Stimulated activated CD4-positive, alpha-beta T cell treated with anti-CD3 and anti-CD28 coated beads, Interleukin-1b, Interleukin-23, amount 100 ng/mL, for 48 hours (primary cell): ENCODE measurements at places on chromosomes 7 and 10.

- DNase-seq, result no peak
Observed at GRCh38 chr7:108589199-108589598, 19.5 kb downstream of the DNAJB9 start.

DNA sequence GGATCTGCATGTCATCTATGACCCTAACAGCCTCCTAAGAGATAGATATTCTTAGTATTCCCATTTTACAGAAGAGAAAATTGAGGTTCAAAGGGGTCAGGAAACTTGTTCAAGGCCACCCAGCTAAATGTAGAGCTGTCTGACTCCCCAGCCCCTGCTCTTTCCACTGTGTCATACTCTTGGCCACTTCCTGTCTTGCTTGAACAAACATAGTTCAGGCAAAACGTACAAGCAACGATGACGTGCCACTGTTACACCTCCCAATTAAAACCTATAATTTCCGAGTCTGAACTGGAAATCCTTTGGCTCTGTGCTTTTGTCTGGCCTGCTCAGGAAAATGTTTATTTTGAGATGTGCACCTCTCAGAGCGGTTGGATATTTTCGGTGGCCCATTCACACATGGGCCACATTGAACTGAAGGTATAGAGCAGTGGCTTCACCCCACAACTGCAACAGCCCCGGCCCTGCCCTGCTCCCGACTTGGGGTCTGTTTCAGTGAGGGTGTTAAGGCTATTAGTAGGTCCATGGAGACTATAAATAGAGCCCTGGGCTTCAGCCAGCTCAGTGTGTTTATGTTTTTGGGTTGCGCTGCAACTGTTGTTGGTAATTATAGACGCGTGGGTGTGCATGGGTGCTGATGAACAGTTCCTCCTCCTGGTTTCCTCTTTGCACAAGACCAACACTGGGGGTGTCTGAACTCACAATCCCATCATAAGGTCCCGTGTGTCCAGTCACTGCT, 172.3 kb upstream of the ADO start:
- peak; percentile 44 for DNase-seq

DNA sequence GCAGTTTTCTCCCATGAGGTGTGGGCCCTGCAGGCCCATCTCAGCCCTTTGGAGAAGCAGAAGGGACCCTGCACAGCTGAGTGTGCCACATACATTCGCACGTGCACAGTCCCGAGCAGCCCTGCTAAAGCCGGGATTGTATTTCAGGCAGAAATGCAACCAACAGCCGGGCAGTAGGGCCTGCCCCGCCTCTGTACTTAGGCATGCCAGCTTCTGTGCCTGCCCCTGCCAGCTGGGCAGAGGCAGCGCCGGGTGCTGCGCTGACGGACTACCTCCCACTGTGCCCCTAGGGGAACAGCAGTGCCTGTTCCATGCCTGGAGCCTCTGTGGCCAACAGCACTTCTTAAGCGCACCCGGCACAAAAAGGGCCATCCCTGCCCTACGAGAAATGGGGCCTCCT, 170.3 kb downstream of the NEURL1 start:
- DNase-seq, result no peak

GRCh38 chr7:108488768-108489538, 32.7 kb upstream of the NRCAM start:
- DNase-seq, result no peak

DNA sequence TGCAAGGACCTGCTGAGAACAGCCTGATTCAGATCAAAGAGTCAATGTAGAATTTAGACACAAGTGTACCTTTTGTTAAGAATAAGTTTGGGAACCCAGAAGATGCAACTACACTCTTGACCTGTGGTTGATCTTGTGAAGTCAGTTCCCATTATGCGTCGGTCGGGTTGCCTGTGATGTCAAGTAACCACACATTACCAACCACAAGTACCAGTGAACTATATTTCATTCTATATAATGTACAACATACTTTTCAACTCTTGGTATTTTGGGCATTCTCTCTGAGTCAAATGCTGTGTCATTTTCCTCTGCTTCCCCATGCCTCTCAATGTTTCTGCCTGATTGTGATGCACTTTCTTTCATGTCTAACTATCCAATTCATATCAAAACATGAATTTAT, 426.2 kb downstream of the ETV1 start:
- DNase-seq, result no peak

DNA sequence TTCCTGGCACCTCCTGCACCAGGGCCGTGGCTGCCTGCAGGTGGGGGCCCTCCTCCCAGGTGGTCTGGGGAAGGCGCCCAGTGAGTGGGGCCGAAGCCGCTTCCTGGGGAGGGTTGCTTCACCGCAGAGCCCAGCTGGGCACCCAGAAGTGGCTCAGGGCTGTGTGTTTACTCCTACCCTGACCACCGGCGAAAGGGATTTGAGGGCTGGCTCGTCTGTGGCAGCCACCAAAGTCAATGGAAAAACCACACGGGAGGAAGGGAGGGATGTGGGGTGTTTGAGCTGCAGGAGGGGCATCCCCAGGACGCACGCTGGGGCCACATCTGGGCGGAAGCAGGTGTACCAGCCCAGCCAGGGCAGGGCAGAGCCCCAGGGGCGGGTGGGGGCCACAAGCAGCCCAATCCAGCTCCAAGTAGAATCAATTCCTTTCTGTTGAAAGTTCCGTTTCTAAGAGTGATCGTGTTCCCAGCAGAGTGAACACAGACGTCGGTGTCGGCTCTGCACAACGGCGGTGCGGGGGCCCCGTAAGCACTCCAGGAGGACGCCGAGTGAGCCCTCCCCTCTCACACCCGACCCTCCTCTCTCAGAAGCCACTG, 69.9 kb downstream of the FOXL3 start:
- no peak for DNase-seq

DNA sequence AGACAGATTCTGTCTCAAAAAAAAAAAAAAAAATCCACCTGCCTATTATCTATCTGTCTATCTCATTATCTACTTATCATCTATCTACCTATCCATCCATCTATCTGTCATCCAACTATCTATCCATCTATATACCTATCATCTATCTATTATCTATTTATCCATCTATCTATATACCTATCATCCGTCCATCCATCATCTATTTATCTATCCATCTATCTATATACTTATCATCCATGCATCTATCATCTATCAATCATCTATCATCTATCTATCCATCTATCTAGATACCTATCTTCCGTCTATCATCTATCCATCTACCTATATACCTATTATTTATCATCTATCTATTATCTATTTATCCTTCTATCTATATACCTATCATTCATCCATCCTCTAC, 16.5 kb upstream of the TPST1 start:
- DNase-seq, result no peak

- DNase-seq, result no peak
Observed at GRCh38 chr10:70655316-70655715, 17.0 kb upstream of the ADAMTS14 start.

DNA sequence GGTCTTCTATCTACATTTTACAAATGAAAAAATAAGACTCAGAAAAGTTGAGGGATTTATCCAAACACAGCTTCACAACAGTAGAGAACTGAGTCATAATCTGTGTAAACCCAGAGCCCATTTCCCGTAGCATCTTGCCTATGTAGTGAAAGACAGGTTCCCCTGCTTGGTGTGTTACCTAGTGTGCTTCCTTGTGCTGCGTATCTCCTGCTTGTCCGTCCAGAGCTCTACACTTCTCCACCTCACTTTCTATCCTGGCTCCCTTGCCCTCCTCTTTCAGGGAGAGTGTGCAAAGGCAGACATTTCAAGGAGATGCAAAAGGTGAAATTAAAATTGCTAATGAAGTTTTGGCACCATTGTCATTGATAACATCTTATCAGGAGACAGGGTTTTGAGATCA, 1.4 kb upstream of the ASNS start:
- no peak for DNase-seq

DNA sequence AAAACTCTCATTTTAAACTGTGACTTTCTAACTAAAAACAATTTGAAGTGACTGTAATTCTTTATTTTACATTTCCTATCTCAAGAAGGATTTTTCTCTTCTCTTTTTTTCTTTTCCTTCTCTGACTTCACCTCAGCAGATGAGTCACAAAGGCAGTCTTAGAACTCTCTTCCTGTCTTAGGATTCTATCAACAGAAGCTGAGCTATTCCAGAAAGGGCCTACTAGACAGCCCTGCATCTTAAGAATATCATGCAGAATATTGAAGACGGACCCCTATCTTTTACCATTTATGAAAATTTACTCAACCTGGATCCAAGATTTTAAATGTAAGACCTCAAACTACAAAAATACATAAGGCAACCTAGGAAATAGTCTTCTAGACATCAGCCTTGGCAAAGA, 365.7 kb upstream of the SEMA3C start:
- DNase-seq, result no peak

DNA sequence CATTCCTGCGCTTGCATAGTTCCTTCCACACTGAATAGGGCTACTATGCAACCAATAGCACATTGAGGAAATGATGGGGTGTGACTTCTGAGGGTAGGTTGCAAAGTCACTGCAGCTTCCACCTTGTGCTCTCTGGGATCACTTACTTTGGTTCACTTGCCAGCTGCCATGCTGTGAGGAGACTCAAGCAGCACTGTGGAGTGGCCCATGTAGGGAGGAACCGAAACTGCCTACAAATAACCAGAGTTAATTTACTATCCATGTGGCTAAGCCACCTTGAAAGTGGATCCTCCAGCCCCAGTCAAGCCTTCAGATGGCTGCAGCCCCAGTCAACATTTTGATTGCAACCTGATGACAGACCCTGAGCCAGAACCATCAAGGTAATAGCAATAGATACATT, 64.3 kb downstream of the FAM204A start:
- DNase-seq, result no peak

DNA sequence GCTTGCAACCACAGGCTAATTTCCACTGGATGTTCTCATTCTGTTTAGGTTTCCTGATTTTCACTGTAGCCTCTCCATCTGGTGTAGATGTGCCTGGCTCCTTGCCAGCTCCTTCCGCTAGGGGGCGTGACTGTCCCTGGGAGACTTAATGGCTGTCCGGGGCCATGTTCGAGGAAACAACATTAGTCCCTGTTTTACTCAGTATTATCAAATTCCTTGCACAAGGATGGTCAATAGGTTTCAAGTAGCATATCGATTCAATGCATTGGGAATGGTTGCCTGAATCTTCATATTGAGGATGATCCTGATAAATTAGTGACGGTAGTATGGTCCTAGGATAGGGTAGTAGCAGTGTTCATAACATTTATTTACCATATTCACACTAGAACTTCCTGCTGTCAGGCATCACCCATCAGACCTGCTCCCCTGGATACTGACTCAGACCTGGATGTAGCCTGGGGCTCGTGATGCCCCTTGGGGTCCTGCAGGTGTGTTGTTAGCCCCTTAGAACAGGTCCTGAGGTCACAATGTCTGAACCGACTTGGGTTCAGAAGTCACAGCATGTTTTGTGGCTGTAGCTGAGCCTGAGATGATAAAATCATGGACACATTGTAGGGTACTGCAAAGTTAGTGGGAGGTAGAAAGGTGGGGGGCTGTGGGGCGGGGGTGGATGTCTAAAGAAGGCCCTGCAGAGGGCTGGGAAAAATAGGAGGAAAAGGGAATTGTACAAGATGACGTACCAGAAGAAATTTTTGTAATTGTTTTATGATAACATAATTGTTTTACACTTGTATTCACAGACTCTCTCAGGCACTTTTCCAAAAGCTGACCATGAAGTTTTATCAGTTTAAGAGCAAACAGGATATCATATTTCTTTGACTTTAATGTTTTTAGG, 8.9 kb upstream of the EXOC6 start:
- peak; percentile 67 for DNase-seq

GRCh38 chr7:30800785-30801252, 29.6 kb downstream of the MINDY4 start:
- DNase-seq, result peak; percentile 10

DNA sequence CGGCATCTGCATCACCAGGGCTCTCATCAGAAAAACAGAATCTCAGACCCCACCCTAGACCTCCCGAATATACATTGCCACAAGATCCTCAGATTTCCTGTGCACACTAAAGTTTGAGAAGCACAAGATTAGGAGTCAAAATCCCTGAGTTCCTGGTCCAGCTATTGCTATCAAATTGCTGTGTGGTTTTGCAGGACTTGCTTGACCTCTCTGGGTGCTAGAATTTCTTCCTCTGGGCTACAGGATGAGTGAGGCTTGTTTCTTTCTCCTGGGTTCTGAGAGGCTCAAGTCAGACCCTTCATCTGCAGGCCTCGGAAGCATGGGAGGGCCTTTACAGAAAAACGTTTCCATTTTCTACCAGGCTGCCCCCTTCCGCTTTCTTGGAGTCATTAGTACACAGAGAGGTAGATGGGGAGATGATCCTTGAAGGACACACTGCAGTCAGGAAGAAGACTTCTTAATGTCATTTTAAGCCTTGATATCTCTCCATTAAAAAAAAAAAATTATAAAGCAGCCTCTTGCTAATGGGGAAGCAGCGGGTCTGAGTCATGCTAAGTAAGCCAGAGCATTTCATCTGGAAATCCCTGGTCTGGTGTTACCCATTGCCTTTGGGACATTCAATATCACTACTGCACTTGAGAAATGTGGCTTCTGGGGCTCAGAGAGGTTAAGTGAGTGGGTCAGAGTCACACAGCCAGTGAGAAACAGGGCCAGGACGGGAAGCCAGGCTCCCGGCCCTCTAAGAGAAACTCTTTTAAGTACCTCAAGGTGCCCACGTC, 173.5 kb downstream of the KCNMA1 start:
- no peak for DNase-seq

GRCh38 chr7:116707289-116707688, 35.3 kb downstream of the MET start:
- DNase-seq, result no peak

DNA sequence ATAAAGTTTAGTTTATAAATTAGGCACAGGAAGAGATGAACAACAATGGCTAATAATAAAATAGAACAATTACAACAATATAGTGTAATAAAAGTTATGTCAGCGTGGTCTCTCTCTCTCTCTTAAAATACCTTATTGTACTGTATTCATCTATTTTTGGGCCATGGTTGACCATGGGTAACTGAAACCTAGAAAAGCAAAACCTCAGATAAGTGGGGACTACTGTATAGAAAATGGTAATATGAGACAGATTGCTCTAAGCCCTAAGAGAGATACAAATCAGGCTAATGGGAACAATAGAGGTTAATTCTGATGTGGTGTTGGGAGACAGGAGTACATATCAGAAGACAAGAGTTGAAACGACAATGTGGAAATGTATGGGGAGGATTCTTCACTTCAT, 86.2 kb downstream of the ZNF365 start:
- no peak for DNase-seq

DNA sequence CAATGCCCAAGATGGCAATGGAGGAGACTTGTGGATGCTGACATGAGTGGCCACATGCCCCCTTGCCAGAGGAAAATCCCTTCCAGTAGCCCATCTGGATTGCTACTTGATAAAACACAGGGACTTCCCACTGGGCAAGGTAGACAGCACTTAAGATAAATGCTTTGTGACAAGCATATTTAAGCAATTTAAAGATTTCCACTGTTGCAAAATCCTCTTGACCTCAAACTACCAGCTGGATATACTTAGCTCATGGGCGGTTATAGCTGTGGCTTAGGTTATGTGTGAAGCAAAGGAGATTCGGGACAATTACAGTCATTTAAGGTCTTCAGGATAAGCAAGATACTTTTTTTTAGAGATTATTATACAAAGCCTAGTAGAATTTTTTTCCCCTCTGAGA, 238.1 kb downstream of the BMPER start:
- DNase-seq, result no peak
